ENCODE measurements at places on chromosomes 5 and 9.
A peak's percentile ranks its signal among the peaks of the same experiment; 100 is the strongest.

GRCh38 chr5:573976-574375 lies 38.2 kb upstream of the CEP72 start:
- DNase-seq = no peak

DNA sequence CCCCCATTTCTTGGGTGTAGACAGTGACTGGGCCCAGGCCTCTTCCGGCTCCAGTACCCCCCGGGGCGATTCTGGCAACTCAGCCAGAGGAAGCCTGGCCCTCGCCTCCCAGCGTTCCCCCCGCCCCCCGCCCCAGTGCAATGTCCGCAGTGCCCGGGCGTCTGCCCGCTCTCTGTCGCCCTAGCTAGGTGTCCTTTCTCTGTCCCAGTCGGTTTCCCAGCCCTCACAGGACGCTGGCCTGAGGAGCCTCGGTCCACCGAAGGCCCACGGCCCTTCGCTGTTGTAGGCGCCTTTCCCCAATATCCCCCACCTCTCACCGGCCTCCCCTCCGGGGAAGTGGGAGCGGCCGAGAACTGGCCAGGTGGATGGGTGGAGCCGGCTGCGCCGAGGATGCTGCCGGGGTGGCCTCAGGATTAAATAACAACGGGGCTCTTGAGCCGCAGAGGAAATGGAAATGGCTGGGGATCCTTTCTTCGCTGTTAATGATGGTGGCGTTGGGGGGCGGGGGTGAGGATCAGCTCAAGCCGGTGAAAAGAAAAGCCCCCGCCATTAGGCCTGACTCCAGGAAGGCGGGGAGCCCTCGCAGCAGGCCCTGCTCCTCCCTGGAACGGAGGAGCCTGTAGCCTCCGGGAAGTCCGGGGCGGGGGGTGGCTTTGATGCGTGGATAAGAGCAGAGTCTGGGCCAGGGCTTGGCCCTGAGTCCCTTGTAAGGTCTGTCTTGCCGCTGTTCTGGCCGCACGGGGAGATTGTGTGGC lies 1.1 kb upstream of the SPRY4 start:
- no peak for DNase-seq

DNA sequence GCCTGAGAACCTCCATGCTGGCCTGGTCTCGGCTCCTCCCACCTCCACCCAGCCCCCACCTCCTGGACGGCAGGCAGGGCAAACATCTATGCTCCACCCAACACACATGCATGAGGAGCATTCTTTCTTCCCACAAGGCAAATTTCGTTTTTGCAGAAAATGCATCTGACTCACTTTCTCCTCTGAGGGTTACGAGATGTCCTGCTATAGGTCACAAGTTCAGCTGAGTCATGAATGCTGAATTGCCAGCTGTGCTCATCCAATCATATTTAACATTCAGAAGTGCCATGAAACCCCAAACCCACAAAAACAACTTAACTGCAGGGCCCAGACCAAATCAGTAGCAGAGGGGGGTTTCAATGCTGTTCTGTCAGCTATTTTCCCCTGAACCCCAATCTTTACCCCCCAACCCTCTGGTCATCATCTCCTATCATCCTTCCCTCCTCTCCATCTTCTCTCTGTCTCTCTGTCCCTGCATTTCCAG lies 39.0 kb upstream of the OSMR start:
- peak; percentile 89 for DNase-seq

DNA sequence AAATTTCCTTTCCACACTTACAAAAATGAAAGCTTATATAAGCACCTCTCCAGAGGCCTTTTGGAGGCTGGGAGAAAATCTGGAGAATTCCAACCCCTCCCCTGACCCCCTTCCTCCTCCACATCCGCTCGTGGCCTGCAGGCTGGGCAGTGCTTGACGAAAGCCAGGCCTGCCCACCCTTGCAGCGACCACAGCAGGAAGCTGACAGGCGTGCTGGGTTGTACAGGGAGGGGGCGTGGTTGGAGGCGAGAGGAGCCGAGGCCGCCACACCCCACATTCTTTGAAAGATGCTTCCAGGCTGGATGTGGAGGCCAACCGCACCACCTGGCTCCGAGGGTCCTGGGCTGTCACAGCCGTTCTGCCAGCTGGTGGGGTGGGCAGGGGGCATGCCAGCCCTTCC lies 47.8 kb upstream of the IER5L start:
- DNase-seq = peak; percentile 66

DNA sequence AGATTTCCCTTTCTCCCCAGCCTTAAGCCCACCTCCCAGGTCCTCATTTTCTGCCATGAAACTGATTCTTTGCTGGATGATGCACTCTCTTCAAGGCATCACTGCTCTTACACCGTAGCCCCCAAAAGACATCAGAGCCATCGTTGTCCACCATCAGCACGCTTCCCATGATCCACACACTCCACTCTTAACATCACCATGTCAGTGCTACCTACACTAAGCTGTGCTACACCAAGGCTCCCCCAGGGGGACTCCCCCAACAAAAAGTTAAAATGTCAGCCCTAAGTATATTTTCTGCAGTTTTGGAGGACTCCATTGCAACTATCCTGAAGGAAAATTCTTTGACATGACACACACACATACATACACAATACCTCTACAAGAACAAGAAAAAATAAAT lies 34.1 kb upstream of the KIF2A start:
- no peak for DNase-seq

DNA sequence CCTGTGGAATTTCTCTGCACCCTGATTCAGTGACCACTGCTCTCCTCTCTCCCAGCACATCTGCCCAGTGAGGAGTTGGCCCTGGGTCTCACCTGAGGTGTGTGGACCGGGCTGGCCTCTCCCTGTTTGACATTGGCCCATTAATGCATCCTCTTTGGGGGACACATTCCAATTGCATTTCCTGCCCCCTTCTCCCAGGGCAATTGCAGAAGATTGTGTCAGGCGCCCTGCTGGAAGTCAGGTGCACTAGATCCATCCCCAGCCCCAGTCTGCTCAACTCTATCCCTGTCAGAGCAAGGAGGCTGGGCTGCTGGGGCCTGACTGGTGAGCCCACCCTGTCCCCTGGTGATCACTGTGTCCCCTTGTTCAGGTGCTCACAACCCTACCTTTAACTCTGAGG lies 84.5 kb downstream of the LMX1B start:
- DNase-seq = no peak

- no peak for DNase-seq
Observed at GRCh38 chr9:93263334-93264229, 79.6 kb downstream of the WNK2 start.

DNA sequence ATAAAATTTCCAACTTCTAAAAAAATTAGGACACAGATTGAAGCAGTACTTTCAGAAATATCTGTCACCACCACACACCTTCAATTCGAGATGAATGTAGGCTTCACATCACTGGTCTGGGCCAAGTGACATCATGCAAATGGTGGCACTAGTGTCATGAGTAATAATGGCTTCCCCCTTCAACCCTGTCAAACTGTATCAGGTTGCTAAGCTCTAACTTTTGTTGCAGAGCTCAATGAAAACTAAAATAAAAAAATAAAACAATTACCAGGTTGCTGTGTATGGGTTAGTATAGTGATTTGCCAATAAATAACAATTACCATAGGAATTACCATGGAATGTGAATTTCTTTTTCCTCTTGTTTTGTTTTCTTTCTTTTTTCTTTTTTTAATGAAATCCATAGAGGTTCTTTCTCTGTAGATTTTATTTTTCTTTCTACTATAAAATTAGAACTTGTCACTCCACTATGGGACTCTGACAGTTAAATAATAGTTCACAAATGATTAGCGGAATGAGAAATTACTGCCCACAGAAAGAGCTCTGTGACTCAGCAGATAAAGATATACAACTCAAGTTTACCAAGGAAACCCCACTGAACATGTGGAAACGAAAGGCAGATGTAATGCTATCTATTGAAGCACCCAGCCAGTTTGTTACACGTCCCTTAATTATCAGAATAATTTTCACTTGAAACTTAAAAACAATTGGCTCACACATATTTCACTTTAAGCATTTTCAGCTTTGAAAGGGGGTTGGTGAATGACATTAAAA lies 783.8 kb upstream of the WWC1 start:
- no peak for DNase-seq

- no peak for DNase-seq
Observed at GRCh38 chr5:31231177-31231838, 37.8 kb downstream of the CDH6 start.

GRCh38 chr5:58938563-58939424 lies 355.9 kb downstream of the RAB3C start:
- DNase-seq = no peak

- no peak for DNase-seq
Observed at GRCh38 chr5:57346328-57346727, 136.3 kb downstream of the ACTBL2 start.

- DNase-seq = no peak
Observed at GRCh38 chr5:122775550-122776542, 966 bp downstream of the SNX2 start.

- DNase-seq = no peak
Observed at GRCh38 chr5:125914471-125914870, 508.7 kb upstream of the GRAMD2B start.

- DNase-seq = no peak
Observed at GRCh38 chr9:12933957-12934356, 159.1 kb downstream of the LURAP1L start.

DNA sequence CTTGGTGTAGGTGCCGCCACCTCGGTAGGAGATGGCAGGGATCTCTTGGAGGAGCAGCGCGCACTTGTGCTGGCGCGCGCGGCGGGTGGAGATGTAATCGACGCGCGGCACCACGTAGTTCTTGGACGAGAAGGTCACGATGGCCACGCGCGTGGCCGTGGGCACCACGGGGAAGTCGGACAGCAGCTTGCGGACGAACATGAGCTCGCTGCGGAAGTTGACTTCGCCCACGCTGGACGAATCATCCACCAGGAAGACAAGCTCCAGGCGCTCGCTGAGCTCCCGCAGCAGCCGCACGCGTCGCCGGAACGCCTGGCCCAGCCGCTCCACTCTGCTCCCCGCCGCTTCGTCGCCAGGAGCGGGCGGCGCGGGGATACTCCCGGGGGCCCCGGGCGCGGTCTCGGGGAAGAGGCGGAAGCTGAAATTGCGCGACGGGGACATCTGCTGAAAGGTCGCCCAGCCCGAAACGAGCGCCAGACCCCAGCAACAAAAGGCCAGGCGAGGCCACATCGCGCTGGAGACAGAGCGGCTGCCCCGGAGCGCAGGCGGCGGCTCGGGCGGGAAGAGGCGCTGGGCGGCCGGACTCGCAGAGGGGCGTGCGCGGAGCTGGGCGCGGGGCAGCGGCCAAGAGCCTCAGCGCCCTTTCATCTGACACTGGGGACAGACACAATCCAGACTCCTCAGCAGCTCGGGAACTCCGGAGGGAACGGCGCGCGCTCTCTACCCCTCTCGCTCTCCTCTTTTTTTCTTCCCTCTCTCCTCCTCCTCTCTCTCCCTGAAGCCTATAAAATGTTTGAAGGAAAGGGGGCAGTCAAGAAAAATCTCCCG lies at the start of gene SVEP1:
Gene SVEP1, minus strand, starts transcription at position 708 of the 828 bp plus-strand sequence. Its CDS starts 198 bp downstream, at position 510.
- DNase-seq = no peak

DNA sequence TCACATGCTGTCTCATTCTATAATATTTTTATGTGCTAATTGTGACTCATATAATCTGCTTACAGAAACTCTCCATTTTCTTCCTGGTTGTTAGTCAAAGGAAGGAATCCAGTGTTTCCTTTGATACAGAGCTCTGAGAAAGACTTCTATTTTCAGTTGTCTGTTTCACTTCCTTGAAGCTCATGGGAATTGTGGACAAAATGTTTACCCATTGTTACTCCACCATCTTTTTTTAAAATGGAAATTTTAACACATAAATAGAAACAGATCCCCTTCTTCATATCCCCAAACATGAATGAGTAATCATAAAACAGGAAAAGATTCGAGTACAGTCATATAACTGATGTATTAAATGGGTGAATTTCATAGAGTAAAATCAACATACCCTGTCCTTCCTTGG lies 42.0 kb upstream of the KCNN2 start:
- DNase-seq = no peak

GRCh38 chr5:20231040-20231439 lies 243.0 kb upstream of the CDH18 start:
- no peak for DNase-seq

DNA sequence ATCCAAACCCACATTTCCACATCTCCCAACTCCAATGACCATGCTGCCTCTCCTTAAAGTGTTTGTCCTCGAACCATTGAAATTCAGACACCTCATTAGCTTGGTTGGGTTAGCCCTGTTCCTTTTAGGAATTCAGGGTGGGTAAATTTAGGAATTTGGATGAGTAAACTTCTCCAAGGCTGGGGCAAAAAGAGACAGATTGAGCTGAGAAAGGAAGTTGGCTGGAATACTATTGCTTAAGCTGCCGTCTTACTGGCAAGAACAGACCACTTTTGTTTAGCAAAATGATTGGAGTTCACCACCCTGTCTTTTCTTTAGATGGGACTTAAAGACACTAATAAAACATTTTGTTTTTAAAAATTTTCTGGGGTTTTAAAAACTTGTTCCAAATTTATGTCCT lies 143.6 kb upstream of the GDNF start:
- no peak for DNase-seq

DNA sequence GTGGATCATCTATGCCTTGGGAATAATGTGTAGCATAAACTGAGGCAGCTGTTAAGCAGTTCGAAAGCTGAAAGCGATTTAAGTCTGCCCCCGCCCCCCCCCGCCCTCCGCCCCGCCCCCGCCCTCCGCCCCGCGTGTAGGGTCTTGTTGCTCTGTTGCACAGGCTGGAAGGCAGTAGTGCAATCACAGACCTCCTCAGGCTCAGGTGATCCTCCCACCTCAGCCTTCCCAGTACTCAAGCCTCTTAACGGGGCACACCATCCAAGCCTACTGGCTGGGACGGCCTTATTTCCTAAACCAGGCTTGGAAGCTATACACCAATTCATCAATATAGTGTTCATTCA lies 945 bp downstream of the ANKDD1B start:
- no peak for DNase-seq

GRCh38 chr9:21936161-21936560 lies 58.0 kb downstream of the CDKN2A start:
- no peak for DNase-seq

- DNase-seq = no peak
Observed at GRCh38 chr9:6757132-6757455, 679 bp upstream of the KDM4C start.

- no peak for DNase-seq
Observed at GRCh38 chr9:113541019-113541900, 77.7 kb downstream of the RGS3 start.

DNA sequence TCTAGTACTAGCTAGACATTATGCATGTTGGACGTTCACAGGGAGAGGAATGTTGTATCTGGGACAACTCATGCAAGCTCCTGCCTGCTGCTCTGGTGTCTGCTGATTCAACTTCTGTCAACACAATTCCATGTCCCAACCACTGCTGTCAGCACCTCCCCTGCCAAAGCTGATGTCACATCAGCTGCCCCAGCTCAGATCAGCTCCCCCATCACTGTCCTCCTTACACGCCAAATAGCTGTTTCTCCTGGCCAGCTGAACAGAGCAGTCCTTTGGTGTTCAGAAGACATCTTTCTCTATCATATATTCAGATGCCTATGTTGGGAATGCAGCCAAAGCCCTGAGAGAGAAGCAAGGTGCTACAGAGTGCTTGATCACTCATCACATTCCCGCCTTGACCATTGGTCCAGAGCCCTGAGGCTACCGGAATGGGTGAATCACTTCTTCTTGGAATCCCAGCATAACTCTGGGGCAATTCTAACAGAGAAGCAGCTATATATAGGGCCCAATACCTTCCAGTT lies 223.3 kb downstream of the SEC61B start:
- peak; percentile 80 for DNase-seq

All from AG09309 (cell line).